Dorsolateral prefrontal cortex (tissue), 122 donors: ENCODE measurements at places on chromosomes 3 and 15.

DNA sequence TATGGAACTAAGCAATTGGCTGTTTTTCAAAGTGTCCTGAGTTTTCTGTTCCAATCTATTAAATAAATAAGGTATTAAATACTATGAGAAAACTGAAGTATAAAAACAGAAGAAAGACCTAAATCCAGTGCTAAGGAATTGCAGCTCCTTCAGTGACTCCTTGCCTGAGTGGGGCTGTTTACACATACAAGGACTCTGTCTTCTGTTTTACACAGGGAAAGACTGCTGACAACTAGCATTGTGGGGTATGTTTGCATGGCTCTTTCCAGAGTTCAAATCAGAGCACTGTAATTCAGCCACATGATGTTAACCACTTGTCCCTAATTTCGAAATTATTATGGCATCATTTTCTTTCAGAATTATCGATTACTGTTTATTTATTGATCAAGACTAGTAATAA is 31.3 kb upstream of the MEIS2 start:
- DNase-seq, result no peak

DNA sequence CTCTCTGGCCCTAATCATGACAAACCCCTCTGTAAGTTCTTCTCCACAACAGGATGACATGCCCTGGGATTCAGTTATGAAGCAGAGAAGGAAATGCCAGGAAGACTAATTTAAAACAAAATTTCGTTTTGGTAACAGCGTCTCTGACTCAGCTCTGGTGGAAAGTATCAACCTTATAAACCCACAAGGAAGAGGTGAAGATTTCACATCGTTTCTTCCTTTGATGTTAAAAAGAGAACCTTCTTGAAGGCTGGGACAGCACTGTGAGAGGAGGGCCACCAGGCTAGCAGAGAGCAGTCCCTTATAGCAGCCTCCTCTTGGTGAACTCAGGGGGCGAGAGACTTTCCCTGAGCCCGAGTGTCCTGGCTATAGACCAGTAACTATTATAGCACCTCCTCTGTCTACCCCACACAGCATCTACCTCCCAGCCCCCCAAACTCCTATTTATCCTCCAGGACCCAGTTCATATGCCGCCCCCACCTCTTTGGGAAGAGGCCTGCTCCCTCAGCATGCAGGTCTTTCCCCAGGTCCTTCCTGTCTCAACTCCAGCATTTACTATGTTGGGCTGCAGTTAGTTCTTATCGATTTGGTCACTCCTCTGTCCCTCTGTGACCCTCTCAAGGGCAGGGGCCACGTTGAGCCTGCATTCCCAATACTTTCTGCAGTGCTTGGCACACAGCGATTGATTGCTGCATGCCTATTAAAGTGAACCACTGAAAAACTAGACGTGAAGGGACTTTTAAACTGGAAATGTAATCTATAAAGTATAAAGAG is 321.5 kb upstream of the ICE2 start:
- DNase-seq, result no peak

DNA sequence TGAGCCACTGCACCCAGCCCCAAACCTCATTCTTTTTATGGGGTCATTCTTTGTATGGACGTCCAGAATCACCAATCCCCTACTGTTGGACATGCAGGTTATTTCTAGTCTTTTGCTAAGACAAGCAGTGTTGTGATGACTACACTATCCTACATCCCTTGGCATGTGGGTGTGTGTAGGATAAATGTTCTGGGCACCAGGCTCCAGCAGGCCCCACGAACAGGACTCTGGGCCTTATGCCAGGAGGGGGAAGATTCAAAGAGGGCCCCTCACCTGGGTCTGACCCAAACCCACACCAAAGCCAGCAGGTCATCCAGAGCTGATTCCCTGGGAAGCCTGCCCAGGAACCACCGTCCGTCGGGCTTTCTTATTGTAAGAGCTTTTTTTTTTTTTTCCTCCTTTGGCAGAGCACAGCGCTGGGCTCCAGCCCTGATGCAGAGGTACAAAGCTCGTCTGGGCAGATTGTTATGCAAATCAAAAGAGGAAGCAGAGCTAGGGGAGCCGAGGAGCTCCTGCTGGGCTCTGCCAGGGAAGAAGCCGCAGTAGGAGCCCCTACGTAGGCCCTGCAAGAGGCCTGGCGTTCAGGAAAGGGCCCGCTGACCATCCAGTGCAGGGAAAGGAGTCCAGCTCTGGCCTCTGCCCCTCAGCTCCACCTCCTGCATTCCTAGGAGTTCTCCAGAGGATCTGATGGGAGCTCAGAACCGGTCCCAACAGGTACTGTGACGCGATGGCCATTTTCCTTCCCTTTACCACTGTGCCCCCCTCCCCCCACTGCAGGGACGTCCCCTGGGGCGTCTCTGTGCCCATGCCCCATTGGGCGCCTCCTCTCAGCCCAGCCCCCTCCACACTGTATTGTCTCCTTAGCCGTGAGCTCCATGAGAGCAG is 29.0 kb upstream of the FURIN start:
- DNase-seq, result no peak

GRCh38 chr3:62467966-62468722 is 94.8 kb upstream of the FEZF2 start:
- no peak for DNase-seq

DNA sequence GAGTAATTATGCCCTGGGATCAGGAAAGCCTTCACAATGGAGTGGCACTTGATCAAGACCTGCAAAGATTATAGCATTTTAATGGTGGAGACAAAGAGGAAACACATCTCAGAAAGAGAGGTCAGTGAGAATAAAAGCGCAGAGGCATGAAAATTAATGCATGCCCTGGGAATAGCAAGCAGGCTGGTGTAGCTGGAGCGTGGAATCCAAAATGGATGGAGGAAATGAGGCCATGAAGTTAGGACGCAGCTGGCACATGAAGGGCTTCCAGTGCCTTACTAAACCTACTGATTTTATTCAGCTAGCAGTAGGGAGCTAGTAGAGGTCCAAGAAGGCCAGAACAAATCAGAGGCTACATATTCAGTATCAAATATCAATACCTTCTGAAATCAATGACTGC is 38.1 kb downstream of the TMEM212 start:
- no peak for DNase-seq

DNA sequence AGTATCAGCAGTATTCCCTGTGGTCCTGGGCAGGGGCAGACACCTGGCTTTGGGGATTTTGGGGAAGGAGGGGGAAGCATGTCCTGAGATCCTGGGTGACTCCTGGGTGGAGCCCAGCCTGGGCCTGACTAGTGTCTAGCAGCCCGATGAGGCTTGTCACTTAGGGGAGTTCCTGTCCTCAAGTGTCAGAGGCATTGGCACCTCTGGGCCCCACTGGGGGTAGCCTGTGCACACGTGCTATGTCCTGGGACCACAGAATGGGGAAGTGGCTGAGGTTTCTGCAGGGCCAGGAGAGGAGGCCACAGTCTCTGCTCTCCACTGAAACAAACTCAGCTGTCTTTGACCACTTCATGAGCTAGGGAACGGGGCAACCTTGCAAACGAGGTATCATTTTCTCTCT is 31.5 kb upstream of the ADCY5 start:
- DNase-seq, result no peak

DNA sequence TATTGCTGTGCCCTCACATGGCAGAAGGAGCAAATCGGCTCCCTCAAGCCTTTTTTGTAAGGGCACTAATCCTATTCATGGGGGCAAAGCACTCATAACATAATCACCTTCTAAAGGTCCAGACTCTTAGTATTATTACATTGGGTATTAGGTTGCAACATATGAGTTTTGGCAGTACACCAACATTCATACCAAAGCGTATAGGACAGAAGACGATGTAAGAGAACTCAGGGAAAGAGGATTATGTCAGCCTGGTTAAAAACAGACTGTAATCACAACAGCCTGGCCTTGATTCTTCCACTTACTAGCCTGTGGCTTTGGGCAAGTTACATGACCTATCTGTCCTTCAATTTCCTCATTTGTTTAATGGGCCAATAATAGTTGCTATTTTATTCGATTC is 828.5 kb upstream of the NECTIN3 start:
- no peak for DNase-seq

DNA sequence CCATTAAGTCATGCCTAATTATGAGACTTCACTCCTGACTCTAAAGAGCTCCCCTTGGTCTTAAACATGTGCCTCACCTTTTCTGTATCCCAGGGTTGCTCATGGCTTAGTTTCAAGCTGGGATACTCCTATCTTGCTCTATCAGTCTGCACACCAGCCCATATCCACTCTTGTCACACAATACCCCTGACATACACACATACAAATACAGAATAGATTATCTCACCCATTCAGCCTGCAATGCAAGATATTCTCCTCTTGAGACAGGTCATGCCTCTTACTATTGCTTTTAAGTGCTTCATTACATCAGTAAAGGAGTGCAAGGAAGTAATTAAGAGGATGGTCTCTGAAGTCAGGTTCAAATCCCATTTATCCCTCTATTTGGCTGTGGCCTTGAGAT is 587.3 kb downstream of the IGSF11 start:
- no peak for DNase-seq

DNA sequence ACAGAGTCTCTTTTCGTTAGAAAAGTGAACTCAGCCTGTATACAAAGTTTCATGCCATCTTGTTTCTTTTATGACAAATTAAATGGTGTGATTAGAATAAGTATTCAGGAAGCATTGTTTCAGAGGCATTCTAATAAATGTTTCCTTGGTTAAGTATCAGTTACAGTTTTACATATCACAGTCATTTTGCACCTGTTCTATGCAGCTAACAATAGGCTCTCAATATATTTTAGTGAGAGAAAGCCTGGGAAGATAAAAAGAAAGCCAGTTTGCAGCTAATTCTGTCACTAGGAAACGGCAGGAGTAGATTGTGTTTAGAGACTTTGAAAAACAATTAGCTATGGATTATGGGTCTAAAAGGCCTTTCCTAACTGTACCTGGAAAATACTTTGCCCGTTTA is 252.8 kb downstream of the ZIC1 start:
- DNase-seq, result no peak

- peak; percentile 82 for DNase-seq
Observed at GRCh38 chr3:72288955-72289691, 504.2 kb upstream of the PROK2 start.

DNA sequence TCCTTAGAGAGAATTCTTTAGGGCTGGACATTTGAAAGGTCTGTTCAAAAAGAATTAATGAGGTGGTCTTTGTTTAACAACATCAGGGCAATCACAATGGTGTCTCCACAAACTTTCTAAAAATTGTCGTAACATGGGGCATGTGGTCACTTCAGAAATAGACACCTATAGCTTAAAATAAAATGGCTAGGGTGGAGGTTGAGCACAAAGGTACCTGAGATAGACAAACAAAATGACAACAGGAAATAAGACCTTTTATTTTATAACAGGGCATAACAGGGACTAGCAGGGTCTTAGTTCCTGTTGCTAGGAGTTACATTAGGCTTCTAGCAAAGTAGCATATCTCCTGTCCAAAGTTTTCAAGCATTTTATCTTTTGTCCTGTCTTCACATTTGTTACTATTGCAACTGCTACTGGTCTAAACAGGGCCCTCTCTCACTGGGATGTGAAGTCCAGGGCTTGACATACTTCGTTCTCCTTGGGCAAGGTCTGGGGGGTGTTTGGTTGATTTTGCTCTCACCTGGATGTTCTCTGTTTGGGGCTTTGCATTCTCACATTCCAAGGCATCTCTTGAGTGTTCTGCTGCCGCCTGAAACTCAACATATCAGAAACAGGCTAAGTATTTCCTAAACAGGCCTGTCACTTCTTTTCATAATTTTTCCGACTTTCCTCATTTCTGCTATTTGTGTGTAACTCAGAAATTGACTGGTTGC is 3.0 kb downstream of the GCSAM start:
- DNase-seq, result no peak

- DNase-seq, result no peak
Observed at GRCh38 chr15:47188758-47189507, 528.4 kb upstream of the SEMA6D start.

- no peak for DNase-seq
Observed at GRCh38 chr15:80308002-80308401, 56.0 kb upstream of the CTXND1 start.

DNA sequence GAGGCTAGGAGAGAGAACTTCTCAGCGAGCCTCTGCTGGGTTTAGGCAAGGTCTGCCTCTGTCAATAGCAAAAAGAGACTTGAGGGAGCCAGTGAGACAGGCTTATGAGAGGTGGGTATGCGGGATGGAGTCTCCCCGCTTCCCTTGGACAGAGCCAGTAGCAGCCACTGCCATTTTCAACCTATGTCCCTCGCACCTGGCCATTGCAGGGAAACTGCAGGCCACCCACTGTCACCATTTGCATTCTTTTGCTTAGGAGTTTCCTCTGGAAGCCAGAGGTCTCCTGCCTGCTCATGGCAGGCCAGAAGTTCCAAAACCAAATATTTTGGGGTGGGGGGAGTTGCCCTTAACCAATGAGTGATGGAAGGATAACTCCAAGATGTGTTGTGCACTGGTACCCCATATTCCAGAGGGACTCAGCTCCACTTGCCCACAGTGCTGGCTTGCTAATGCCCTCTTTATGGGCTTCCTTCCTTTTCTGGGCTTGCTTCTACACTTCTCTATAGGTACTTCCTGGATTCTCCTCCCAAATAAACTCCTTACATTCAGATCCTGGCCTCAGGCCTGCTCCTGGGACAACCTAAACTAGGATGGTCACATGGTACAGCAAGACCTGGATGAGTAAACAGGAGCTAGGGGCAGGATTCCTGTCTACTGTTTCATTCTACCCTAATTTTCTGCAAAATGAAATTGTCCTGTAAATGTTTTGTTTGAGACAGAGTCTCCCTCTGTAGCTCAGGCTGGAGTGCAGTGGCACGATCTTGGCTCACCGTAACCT is 108.9 kb upstream of the PROK2 start:
- DNase-seq, result no peak

GRCh38 chr15:85492406-85492805 is 112.0 kb downstream of the AKAP13 start:
- no peak for DNase-seq

- no peak for DNase-seq
Observed at GRCh38 chr3:4722103-4722502, 229.0 kb downstream of the ITPR1 start.

DNA sequence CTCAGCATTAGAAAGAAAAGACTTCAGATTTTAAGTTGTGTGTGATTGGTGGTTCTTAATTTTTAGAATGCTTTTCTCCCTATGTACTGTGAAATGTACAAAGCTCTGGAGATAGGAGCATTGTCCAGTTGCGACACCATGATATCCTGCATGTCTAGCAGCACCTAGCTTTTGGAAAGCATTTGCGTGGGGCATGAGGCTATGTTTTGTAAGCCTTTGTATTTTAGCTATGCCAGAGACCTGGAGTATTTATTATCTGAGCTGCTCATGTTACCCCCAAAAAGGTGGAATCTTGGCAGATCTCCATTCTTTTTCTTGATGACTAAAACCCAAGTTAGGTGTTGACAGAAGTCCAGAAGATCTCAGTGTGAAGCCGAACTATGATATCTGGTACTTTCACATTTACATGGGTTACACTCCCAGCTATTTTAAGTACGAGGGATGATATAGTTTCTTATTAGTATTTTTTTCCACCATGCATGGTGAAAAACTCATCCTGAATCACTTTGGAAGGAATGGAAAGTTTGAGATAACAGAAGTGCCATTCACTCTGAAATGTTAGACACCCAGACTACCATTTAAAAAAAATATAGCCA is 126.7 kb upstream of the SAMMSON start:
- DNase-seq, result no peak

GRCh38 chr3:125386811-125387210 is 11.7 kb upstream of the ZNF148 start:
- DNase-seq, result no peak
